Activated CD4-positive, alpha-beta T cell treated with anti-CD3 and anti-CD28 coated beads, Interleukin-2, amount 10 ng/mL, durations not matched to agents 7 days and 5 days (primary cell): ENCODE measurements at places on chromosomes 16 and 17.

DNA sequence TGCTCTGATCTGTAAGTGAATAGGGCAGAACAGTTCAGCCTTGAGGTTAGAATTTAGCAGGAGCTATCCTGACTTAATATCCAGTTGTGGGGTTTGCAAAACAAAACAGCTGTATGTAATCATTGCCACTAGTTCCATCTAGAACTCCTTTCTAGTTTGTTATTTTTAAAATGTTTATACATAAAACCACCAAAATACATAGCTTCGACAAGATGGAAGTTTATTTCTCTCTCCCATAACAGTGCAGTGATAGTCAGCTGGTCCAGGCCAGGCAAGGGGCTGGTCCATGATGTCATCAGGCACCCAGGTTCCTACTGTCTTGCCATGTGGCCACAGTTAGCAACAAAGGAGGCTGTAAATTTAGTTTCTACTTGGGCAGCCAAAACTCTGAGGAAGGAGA, 10.5 kb upstream of the PLK1 start:
- DNase-seq = no peak

GRCh38 chr17:14396547-14396946, 95.7 kb downstream of the HS3ST3B1 start:
- DNase-seq = no peak

GRCh38 chr16:59169168-59169567, 435.1 kb upstream of the GOT2 start:
- no peak for DNase-seq

- no peak for DNase-seq
These were observed 54.4 kb downstream of the COX10 start for GRCh38 chr17:14123619-14124278.

DNA sequence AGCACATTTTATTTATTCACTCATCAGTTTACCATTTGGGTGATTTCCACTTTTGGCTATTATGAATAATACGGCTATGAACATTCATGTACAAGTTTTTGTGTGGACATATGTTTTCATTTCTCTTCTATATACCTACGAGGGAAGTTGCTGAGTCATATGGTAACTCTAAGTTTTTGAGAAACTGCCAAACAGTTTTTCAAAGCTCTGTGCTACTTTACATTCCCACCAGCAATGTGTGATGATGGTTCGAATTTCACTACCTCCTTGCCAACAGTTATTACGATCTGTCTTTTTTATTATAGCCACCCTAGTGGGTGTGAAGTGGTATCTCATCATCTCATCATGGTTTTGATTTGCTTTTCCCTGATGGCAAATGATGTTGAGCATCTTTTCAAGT, 63.7 kb upstream of the MRTFB start:
- DNase-seq = no peak

DNA sequence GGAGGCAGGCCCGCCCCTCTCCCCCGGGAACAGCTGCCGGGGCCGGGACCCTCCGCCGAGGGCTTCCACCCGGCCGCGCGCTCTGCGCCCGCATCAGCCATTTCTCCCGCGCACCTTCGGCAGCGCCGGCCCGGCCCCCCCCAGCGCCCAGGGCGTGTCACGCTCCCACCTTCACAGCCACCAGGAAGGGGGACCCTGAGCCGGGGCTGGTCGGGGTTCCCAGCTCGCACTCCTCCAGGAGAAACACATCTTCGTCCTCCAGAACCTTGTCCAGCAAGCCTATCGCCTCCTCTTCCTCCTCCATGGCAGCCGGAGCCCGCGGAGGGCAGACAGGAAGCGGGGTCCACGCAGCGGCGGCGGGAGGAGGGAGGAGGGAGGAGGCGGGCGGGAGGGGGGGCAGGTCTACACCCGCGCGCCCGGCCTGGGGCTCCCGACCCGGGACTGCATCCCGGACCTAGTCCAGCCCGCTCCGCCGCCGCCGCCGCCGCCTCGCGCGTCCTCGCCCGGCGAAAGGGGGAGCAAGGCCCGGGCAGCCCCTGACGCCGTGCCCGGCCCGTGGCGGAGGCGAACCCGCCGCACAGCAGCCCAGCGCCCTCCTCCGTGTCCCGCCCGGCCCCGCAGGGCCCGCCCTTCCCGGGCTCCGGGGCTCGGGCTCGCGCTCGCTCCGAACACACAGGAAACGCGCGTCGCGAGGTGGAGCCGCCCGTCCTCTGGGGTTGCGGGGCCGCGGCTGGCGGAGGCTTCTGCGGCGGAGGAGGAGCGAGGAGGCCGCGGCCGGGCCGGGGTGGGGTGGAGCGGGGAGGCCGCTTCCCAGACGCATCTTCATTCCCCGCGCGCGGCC, 70.8 kb downstream of the ABR start:
- peak; percentile 80 for DNase-seq

GRCh38 chr16:14106457-14106856, 35.3 kb downstream of the MRTFB start:
- DNase-seq = no peak

DNA sequence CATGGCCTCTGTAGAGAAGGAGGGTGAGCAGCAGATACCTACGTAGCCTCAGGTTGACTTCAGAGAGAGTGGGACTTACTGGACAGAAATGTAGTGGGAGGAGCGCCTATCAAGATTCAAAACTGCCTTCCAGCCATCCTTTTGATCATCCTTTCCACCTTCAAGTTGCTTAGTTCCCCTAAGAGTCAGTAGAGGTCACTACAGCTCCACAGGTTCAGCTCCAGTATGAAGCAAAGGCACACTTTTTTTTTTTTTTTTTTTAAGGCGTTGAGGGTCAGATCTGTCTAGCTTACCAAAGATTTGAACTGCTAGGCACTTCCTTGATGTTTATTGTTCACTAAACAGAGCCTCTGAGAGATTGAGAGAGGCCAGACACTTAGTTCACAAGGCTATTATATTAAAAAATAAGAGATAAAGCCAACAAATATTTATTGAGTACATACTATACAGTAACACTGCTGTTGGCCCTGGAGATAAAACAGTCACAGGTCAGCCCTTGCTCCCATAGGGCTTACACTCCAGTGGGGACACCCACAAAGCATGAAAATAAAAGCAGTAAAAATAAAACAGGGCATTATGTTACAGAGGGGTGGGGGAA, 3.1 kb downstream of the RNF227 start:
- peak; percentile 73 for DNase-seq

- DNase-seq = no peak
These were observed 228.3 kb upstream of the WSB1 start for GRCh38 chr17:27065588-27065987.

DNA sequence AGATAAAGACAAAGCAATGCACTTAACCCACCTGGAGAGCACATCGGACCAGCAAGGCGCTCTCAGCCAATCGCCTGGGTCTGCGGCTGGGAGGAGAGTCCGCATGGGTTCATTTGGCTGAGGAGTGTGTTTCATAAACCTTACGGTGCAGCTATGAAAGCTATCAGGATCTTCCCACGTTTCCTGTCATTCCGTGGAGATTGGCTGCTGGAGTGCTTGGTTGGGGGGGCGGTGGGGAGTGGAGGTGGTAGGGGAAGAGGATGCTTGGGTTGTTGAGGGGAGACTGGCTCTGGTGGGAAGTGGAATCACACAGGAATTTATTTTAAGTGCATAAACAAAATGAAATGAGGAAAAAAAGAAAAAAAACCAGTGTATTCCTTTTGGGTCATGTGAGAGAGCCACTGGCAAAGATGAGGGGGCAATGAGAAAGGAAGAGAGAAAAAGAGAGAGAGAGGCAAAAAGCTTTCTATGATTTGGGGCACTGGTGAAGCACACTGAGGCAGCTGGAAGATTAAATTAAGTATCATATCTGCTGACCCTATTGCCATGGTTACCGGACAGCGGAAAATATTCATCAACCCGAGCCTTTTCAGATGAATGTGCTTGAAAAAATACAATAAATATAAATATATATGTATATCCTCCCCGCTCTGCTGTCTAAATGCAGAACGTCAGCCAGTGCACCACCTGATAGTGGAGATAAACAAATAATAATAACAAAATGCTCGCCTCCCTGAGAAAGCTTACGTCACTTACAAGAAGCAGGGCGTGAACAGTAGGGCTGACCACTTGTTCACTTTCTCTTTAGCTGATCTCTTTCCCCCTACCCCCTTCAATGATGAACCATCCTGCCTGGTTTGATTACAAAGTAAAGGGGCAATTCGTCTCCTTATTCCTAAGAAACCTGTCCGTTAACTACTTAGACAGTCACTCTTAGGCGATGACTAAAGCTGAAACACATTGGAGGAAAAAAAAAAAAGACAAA, 457.0 kb upstream of the ZFHX3 start:
- DNase-seq = no peak

- DNase-seq = no peak
These were observed 222.5 kb downstream of the FOXL1 start for GRCh38 chr16:86800894-86801293.

DNA sequence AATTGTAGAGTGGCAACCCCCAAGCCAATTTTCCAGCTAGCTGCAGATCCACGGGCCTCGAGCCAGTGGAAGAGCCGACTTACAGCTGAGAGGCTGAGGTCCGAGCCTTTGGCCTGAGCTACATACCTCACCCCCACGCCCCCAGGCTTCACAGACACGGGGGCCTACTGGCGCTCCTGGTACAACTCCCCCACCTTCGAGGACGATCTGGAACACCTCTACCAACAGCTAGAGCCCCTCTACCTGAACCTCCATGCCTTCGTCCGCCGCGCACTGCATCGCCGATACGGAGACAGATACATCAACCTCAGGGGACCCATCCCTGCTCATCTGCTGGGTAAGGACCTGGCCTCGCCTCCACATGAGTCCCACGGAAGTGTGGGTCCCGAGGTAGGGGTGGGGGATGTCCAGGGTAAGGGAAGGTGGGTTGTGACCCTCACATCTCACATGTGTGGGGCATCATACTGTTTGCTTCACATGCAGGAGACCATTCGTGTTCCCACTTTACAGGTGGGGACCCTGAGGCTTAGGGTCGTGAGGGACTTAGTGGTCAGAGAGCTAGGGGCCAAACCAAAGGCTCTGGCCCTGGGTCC, 3.4 kb downstream of the ACE start:
- no peak for DNase-seq

- DNase-seq = peak; percentile 52
These were observed 100.7 kb downstream of the MGAT5B start for GRCh38 chr17:76968707-76969597.

DNA sequence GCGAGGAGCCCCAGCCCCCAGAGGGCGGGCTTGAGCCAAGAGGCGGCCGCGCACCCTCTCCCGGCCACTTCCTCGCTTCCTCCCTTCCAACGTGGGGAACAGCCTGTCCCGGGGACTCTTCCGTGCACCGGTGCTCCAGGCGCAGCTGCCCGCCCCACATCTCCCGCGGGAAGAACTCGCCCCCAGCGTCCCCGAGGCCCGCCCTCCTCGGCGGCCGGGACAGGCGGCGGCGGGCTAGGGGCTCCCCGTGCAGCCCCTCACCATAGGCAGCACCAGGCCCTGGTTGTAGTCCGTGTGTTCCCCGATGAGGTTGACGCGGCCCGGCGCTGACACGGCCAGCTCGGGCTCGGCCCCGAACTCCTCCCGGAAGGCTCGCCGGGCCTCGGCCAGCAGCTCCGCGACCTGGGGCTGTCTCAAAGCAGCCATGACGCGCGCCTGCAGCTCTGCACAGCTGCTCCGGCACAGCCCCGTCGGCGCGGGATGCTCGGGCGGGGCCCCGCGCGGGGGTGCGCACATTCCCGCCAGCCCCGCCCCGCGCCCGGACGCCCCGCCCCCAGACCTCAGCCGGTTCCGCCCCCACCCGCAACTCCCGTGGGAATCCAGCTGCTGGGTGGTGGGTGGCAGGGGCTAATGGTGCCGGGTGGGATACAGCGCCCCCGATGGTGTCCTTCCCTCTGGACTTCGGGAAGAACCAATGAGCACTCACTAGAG, at the start of gene GALK1:
Gene GALK1, minus strand, starts transcription at position 482 of the 711 bp plus-strand sequence. Its CDS starts 56 bp downstream, at position 426.
- DNase-seq = peak; percentile 76

DNA sequence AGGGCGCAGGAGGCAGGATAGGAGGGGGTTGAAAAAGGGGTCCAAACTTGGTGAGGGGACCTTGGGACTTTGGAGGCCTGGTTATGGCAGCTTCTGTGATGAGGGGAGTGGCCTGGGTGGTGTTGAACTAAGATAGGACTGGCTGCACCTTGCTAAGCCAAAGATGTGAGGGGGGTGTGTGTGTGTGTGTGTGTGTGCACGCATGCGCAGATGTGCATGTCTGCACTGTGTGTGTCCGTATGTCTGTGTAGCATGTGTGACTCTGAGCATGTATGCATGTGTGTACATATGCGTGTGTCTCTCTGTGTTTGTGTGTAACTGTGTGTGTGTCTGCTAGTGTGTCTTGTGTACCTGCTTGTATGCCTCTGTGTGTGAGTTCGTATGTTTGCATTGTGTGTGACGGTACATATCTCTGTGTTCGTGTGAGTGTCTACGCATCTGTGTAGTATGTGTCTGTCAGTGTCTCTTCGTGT, 4.1 kb downstream of the SLC16A5 start:
- DNase-seq = no peak

DNA sequence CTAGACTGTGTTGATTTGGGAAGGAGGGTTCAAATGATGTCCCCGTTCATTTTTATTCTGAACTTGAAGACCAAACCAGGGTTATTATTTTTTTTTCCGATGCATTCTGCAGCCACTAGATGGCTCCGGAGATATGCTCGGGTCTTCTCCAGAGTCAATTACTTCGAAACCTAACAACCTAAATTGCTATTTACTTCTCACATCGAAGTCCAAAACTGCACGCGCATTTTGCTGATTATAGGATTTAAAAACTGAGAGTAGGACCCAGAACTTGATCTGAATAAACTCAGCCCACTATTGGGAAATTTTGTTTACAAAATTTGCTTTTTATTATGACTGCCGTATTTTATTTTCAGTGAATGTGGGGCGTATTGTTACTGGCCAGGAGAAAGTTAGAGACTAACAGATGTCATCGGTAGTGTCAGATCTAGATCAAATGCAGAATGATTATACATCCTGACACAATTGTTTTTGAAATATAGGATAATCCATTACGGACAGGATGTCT, 263.8 kb downstream of the HS3ST3A1 start:
- peak; percentile 9 for DNase-seq

GRCh38 chr16:55031481-55031880, 100.8 kb downstream of the IRX5 start:
- no peak for DNase-seq

GRCh38 chr16:52149003-52149402, 397.9 kb downstream of the TOX3 start:
- DNase-seq = no peak

GRCh38 chr16:79497606-79498350, 102.8 kb downstream of the MAF start:
- DNase-seq = no peak

- no peak for DNase-seq
These were observed 21.1 kb downstream of the ACSM1 start for GRCh38 chr16:20676268-20676825.

DNA sequence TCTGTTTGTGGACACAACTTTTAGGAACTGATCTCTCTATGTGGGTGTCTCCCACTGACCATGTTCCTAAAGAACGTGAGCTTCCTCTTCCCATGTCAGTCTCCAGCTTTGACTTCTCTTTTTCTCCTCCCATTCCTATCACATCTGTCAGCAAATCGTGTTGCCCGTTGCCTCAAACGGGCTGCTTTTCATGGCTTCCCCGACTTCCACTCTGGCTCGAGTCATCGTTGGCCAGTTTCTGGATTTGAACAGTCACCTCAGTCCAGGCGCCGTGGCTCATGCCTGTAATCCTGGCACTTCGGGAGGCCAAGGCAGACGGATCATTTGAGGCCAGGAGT, 5.4 kb downstream of the ABCC1 start:
- no peak for DNase-seq
